ENCODE measurements at places on chromosomes 4 and X. TPM values are rescaled to one million over a fixed set of nuclear protein-coding genes. Genes with fewer than 3 reads are reported as not detected.

DNA sequence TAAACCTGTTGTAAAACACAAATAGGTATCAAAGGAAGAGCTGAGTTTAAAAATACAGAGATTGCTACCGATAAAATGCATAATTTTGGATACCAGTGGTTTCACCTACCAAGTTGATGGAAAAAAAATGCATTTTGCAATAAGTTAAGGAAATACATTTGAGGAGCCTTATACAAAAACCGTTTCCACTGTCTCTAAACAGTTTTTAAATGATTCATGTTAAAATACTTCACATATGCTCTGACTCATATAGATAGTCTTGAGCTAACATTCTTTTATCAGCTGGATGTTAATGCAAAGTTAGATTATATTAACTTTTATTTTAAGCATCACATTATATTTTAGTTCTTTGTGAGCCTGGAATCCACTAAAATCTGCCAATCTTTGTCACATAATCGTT, 50.6 kb upstream of the ANKRD17 start:
- no peak for DNase-seq

- peak; percentile 31 for DNase-seq
These were observed 363.4 kb upstream of the BOD1L1 start for GRCh38 chr4:13990596-13991589.

Gene FOXP3
- 0.49 TPM for polyA plus RNA-seq

GRCh38 chrX:22952010-22952409, 47.8 kb upstream of the DDX53 start:
- DNase-seq, result peak; percentile 21

Gene TLR6
- 1.0 TPM for polyA plus RNA-seq

Gene CORIN
- polyA plus RNA-seq, result 1.3 TPM

Gene PABPC1L2B
- not detected for polyA plus RNA-seq

Gene RNF150
- polyA plus RNA-seq, result 28.8 TPM

Gene NAA11
- 0.10 TPM for polyA plus RNA-seq

DNA sequence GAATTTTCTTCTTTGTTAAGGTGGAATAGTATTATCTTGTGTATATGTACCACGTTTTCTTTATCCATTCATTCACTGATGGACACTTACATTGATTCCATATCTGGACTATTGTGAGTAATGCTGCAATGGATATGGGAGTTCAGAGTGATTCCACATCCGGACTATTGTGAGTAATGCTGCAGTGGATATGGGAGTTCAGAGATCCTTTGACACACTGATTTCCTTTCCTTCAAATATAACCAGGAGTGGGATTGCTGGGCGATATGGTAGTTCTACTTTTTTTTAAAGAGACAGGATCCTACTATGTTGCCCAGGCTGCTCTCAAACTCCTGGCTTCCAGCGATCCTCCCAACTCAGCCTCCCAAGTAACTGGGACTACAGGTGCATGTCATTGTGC, 12.1 kb downstream of the TMEM156 start:
- DNase-seq, result no peak

- no peak for DNase-seq
These were observed 86.8 kb downstream of the REPS2 start for GRCh38 chrX:17033225-17033624.

Data from muscle of leg (tissue), 16 donors.